Stimulated activated CD4-positive, alpha-beta T cell treated with anti-CD3 and anti-CD28 coated beads, Interleukin-4, amount 100 ng/mL, for 48 hours (primary cell): ENCODE measurements at places on chromosomes 1 and 21.

DNA sequence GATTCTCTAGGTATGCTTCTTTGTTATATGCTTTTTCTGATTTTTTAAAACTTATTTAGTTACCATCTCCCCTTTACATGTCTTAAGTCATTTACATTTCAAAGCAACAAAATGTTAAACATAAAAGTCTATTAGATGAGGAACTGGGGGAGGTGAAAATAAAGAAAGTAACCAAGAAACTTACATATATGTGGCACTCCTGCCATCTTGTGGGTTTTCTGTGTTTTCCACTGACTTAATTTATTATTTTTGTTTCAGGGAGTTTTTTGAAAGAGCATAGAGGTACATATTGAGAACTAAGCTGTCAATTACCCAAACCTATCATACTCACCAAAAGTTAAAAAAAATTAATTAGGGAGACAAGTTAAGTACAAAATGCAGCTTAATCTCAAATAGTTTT is 1531.1 kb downstream of the MRPL39 start:
- no peak for DNase-seq

- no peak for DNase-seq
Measured at GRCh38 chr1:196954778-196955177, 11.2 kb downstream of the CFHR2 start.

DNA sequence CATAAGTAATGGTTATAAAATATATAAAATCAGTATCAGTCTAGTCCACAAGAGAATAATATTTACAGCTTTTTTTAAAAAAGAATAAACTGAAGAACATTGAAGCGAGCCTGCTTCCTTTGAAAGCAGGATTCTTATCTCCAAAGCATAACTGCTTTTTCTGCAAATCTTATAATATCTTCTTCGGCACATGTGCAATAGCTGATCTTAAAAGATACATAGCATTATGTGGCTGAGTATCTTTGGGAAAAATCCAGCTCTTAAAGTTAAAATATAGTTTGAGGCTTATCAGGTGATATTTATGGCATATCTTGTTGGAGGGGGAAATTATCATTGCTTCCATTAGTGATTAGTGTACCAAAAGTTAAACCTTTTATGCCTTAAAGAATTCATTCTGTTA is 523.9 kb upstream of the ADGRL4 start:
- DNase-seq, result no peak

- no peak for DNase-seq
Measured at GRCh38 chr1:32194984-32195383, 5.4 kb upstream of the CCDC28B start.

- no peak for DNase-seq
Measured at GRCh38 chr1:111221276-111221632, 6.3 kb upstream of the CHI3L2 start.

DNA sequence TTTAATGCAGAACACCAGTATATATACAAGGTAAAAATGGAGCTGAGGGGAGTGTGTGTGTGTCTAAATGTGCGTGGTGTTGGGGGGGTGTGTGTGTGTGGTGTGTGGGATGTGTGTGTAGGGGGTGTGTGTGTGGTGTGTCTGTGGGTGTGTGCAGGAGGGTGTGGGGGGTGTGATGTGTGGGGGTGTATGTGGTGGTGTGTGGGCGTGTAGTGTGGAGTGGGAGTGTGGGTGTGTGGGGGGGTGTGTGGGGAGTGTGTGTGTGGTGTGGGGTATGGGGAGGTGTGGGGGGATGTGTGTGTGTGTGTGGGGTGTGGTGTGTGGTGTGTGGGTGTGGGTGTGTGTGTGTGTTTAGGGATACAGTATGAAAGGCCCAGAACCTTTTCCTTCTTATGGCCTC is 202.3 kb upstream of the CACYBP start:
- DNase-seq, result no peak

DNA sequence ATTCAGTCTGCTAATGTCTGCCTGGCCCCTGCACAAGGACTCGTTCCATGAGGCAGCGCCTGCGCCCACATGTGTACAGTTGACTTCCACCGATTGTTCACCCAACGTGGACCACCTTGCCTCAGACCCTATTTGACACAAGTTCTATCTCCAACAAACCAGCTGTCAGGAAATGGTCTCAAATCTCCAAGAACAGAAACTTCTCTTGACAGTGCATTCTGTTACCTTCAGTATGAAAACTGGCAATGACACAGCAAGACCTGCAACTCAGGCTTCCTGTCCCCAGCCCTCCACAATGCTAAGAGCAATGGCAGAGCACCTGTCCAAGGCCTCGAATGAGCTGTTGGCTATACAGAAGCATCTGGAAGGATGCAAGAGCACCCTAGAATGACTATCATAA is 102.3 kb upstream of the CLDN14 start:
- no peak for DNase-seq

DNA sequence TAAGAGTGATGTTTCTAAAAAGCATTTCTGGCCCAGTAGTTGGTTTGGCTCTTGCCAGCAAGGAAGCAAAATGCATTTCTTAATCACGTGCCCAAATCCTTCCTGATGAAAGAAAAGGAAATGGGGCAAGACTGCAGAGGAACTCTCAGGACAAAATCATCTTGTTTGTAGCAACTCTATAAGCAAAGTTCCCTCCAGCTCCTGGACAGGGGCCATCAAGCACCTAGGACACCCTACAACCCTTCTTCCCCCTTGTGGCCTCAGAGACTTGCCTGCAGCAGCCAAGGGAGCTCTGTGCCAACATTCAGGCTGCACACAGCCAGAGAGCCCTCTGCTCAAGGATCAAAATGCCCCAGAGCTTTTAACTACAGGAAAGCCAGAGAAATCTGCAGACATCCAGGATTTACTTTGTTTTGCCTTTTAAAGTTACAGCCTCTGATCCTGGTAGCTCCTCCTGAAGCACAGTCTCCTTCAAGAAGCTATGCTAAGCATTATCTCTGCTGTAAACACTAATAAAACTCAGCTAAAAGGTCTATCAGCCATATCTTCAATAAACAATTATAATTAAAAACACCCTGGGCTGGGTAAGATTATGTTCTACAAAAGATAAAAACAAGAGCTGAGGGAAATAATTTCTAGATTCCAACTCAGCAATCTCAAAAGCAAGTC is 105.0 kb downstream of the KIAA0319L start:
- DNase-seq, result no peak

DNA sequence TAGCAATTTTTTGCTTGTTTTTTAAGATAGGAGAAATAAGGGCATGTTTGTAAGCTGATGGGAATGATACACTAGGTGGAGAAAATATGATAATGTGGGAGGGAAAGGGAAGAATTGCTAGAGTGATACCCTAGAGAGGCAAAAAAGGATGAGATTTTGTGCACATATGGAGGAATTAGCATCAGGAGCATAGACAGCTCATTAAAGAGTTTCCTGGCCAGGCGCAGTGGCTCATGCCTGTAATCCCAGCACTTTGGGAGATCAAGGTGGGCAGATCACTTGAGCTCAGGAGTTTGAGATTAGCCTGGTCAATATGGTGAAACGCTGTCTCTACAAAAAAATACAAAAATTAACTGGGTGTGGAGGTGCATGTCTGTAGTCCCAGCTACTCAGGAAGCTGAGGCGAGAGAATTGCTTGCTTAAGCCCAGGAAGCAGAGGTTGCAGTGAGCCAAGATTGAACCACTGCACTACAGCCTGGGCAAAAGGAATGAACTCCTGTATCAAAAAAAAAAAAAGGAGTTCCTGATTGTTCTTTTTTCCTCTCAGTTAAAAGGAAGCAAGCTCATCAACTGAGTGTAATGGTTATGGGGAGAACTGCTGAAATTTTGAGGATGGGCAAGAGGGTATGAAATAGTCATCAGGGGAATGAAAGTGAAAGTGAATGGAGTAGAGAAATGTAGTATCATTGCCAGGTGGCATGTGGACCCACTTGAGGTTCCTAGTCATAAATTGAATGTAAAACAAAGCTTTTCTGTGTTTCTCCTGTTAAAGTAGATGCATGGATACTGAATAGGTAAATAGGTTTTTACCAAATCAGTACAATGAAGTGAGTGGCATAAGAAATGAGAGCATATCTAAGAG is 35.5 kb downstream of the SH3GLB1 start:
- DNase-seq, result no peak

- no peak for DNase-seq
Measured at GRCh38 chr1:205967554-205968335, 24.5 kb upstream of the SLC26A9 start.

- DNase-seq, result no peak
Measured at GRCh38 chr1:185853739-185854138, 119.5 kb downstream of the HMCN1 start.

- no peak for DNase-seq
Measured at GRCh38 chr1:214205053-214205452, 75.9 kb upstream of the SMYD2 start.

DNA sequence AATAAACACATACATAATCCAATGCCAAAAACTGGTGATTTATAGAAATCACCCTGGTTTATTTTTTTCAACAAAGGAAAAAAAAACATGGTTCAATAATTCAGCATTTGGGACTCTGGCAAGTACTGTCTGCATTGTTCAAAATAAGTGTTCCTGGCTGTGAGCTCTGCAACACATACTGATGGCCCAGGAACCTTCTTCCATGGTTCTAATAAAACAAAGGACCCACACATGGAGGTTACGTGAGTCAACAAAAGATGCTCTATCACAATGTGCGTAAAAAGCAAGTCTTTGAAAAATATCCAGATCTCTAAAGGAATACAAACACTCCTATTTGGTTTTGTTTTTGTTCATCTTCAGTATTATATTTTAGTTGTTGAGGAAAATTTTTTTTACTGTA is 37.9 kb upstream of the C1orf198 start:
- DNase-seq, result no peak

GRCh38 chr1:77514921-77515776 is 167.3 kb downstream of the ZZZ3 start:
- DNase-seq, result no peak

- no peak for DNase-seq
Measured at GRCh38 chr1:165473081-165473480, 28.2 kb upstream of the RXRG start.

- DNase-seq, result no peak
Measured at GRCh38 chr1:223873044-223873443, 27.3 kb upstream of the TP53BP2 start.

DNA sequence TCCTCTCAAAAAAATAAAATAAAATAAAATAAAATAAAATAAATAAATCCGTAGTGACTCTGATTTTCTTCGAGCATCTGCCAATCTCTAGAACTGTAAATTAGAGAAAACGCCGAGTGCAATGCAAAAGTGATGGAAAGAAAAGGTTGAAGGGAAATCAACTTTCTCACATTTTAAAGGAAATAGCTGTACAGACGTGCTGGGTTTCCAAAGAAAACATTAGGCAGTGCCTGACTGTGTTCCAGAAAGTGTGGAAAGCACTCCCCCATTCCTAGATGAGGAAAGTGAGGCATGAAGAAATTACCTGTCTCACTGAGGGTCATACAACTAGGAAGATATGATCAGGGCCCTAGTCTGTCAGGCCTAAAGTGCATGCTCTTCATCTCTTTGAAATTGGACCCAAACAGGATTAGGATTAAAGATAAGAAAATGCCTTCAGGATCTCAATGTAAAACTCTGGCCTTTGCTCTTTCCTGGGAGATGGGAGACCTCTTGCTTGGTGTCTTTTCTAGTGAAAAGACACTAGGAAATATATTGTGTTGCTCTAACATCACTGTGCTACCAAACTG is 1.8 kb upstream of the PTPN14 start:
- no peak for DNase-seq

GRCh38 chr1:234535763-234536515 is 57.0 kb upstream of the TARBP1 start:
- DNase-seq, result no peak

GRCh38 chr1:10793129-10793651 is 3.3 kb downstream of the CASZ1 start:
- DNase-seq, result no peak

DNA sequence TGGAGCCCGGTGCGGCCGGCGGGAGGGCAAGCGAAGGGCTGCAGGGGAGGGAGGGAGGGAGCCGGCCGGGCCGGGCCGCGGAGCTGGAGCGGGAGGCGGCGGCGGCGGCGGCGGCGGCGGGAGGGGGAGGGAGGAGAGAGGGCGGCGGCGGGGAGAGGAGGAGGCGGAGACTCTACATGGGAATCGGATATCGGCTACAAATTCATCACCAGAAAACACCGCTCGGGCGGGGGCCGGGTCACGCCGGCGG is at the start of gene AKT3:
TSS of gene AKT3 (minus strand) at position 42 of the 250 bp plus-strand sequence. CDS start 7,073 bp downstream, outside the sequence.
- no peak for DNase-seq

DNA sequence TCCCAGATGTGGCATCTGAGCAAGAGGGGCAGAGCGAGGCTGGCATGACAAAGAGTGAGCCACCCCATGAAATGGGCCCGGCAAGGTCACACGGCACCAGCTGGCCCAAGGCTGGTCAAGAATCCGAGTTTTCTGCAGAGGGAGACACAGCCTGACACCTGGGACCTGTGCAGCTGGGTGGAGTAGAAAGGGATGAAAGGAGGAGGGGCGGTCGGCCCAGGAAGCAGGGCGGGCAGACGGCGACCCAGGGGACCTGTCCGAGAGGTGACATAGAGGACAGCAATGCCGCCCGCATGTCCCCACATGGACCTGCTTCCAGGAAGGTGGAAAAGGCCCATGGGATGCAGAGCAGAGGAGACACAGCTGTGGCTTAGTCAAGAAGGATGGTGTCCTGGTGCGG is 137.7 kb downstream of the PRDM16 start:
- DNase-seq, result no peak

DNA sequence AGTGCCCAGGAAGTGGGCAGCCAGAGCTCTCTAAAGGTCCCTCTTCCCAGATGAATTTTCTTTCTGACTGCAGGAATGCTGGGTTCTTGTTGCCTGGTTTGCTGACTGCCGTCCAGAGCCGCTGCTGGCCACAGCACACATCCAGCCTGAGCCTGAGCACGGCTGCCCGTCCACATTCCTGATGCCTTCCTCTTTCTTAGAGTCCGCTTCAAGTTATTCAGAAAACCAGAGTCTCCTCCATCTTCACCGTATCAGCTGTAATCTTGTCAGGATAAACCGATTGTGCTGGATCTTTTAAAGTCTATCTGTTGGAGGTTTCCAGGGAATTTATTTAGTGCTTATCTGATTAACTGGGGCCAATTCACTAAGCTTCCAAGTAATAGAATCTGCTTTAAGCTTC is 84.8 kb upstream of the BCAR3 start:
- DNase-seq, result no peak

DNA sequence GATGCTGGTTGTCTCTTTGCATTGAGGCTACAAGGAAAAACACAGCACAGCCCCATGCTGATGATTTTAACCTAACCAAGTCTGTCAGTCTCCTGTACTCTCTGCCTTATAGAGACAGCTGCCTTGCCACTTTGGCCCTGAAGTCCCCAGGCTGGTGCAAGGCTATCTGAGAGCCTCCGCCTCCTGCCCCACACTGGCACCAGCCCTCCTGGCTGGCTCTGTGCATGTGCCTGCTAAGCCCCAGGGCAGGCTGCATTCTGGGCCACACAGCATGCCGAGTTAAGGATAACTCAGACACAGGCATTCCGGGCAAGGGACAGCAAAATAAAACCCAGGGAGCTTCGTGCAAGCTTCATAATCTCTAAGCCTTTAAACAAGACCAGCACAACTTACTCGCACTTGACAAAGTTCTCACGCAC is 910 bp downstream of the RUNX1 start:
- no peak for DNase-seq

GRCh38 chr1:201696217-201696761 is 132.7 kb upstream of the IPO9 start:
- DNase-seq, result no peak
